ENCODE measurements at places on chromosomes 1 and 21. TPM values are rescaled to one million over a fixed set of nuclear protein-coding genes. Genes with fewer than 3 reads are reported as not detected.

DNA sequence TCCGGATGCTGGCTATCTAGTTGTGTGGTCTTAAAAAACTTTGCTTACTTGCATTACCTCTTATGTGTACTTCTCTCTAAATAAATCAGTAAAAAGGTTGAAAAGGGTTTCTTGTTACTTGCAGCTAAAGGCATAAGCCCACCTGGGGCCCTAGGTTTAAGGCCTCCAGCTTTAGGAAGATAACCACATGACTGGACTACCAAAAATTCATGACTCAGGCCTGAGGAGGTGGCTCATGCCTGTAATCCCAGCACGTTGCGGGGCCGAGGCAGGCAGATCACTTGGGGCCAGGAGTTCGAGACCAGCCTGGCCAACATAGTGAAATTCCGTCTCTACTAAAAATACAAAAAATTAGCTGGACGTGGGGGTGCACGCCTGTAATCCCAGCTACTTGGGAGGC lies 142.9 kb downstream of the APP start:
- DNase-seq: no peak

GRCh38 chr1:41103766-41104165 lies 82.2 kb upstream of the SLFNL1 start:
- no peak for DNase-seq

- DNase-seq: no peak
Observed at GRCh38 chr1:167503626-167504466, 14.5 kb downstream of the CD247 start.

DNA sequence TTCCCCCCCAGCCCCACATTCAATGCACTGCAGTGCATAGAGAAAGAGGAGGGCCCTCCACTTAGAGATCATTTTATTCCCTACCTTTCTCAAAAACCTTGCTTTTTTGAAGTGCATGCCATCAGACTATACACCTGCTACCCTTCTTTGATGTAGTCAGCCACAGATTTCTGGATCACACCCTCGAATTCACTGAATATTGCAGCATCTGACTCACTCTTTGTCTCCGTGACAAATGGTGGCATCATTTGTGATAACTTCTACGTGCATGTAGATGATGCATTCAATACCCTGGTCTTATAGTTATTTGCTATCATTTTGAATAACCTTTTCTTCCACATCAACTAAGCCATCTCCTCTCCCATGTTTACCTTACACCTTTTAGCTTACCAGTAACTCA lies 310.3 kb upstream of the SGIP1 start:
- DNase-seq: no peak

DNA sequence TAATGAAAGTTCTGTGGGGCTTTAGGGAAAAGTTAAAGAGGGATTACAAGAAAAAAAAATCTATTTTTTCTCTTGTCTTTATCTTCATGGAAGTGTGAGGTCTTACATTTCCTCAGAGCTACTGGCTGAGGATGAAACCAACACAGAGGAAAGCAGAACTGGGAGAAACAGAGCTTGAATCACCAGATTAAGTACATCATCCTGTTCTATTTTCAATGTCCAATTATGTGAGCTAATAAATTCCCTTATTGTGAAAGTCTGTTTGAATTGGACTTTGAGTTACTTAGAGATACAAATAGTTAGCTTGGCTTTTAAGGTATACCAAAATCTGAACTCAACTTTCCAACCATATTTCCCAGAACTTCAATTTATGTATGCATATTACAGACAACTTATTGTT lies 69.2 kb downstream of the LPGAT1 start:
- DNase-seq: no peak

Gene PDZK1
- 1.2 TPM for polyA plus RNA-seq

- no peak for DNase-seq
Observed at GRCh38 chr1:8193840-8194406, 124.0 kb upstream of the SLC45A1 start.

- peak; percentile 48 for DNase-seq
Observed at GRCh38 chr1:57599236-57599994, 175.6 kb upstream of the DAB1 start.

Gene PDC
- polyA plus RNA-seq: not detected

Gene VWA1
- polyA plus RNA-seq: 53.3 TPM

All from muscle of arm (tissue), 14 donors.